ENCODE measurements at places on chromosomes 3 and 15.

GRCh38 chr3:88984832-88985231, 122.6 kb upstream of the EPHA3 start:
- no peaks in the 10 kb centered on the region for H3K27me3 ChIP-seq
- peak overlapping the region; percentile 16 for H3K27ac ChIP-seq
- H3K36me3 ChIP-seq = no peaks in the 10 kb centered on the region
- no peaks in the 10 kb centered on the region for H3K4me1 ChIP-seq

GRCh38 chr3:81927811-81928210, 166.4 kb upstream of the GBE1 start:
- H3K27ac ChIP-seq = no peak overlapping the region
- no peaks in the 10 kb centered on the region for H3K36me3 ChIP-seq

- H3K27me3 ChIP-seq = no peaks in the 10 kb centered on the region
- no peak overlapping the region for H3K4me3 ChIP-seq
- H3K4me1 ChIP-seq = peaks cover 5% of the 10 kb centered on the region
These were observed 4.7 kb downstream of the CCR8 start for GRCh38 chr3:39334205-39334604.

GRCh38 chr3:172332256-172333041, 115.8 kb downstream of the GHSR start:
- peak; percentile 65 for DNase-seq
- H3K27ac ChIP-seq = no peak overlapping the region
- peaks cover 27% of the 10 kb centered on the region for H3K36me3 ChIP-seq

DNA sequence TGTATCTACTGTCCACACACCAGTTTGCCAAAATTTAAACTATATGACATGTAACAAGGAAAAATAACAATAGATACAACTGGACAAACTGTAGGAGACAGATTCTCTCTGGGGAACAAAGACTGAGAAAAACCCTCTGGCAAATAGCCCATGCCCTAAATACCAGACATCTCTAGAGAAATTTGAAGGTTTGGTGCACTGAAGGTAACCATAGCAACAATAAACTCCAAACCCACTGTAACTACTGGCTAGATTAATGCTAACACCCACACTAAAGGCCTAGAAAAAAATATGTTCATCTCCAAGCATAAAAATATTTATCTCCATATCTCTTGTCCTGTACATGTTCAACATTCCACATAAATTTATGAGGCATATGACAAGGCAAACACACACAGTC, 267.1 kb downstream of the STXBP5L start:
- H3K27me3 ChIP-seq = no peaks in the 10 kb centered on the region
- H3K4me3 ChIP-seq = no peak overlapping the region
- H3K36me3 ChIP-seq = no peaks in the 10 kb centered on the region
- no peak for DNase-seq
- no peaks in the 10 kb centered on the region for H3K4me1 ChIP-seq
- H3K27ac ChIP-seq = no peak overlapping the region

GRCh38 chr15:70636540-70637165, 126.7 kb downstream of the UACA start:
- no peak overlapping the region for H3K4me3 ChIP-seq
- no peaks in the 10 kb centered on the region for H3K4me1 ChIP-seq
- H3K27me3 ChIP-seq = no peaks in the 10 kb centered on the region
- H3K36me3 ChIP-seq = no peaks in the 10 kb centered on the region
- DNase-seq = peak; percentile 73
- H3K27ac ChIP-seq = no peak overlapping the region

- no peak overlapping the region for H3K4me3 ChIP-seq
- H3K36me3 ChIP-seq = no peaks in the 10 kb centered on the region
- no peaks in the 10 kb centered on the region for H3K4me1 ChIP-seq
- no peak overlapping the region for H3K27ac ChIP-seq
- no peaks in the 10 kb centered on the region for H3K27me3 ChIP-seq
- peak; percentile 59 for DNase-seq
These were observed 15.6 kb downstream of the TMEM158 start for GRCh38 chr3:45210308-45211041.

Data from lung (tissue), 17 donors.